AG09309 (cell line): ENCODE measurements at places on chromosomes 11 and 22.

GRCh38 chr11:63491240-63491587 is 247 bp upstream of the PLAAT5 start:
- no peak for DNase-seq

- DNase-seq, result no peak
These were observed 11.2 kb upstream of the PIK3C2A start for GRCh38 chr11:17219016-17219415.

DNA sequence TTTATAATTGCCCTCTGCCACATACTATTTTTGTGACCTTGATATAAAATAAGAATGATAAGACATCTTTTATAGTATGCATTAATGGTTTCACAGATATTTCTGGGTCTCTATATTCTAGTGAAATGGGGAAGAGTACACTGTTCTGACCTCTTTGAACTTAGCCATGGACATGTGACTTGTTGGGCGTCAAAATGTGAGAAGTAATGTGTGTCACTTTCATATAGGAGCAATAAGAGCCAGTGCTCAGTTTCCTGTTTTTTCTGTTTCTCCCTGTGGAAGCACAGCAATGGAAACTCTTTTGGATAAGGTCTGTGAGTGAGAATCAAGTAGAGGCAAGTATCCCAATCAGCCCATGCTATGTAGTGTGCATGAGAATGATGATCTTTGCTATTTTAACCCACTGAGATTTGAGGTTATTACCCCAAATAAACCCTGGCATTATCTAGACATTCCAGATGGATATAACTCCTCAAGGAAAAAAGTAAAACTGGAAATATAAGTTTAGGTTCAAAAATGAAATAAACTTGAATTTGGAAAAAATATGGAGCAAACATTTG is 60.7 kb downstream of the RAB38 start:
- DNase-seq, result no peak

GRCh38 chr22:48192920-48193319 is 1430.5 kb downstream of the TBC1D22A start:
- DNase-seq, result no peak

- no peak for DNase-seq
These were observed 1.2 kb upstream of the DRG1 start for GRCh38 chr22:31398231-31398630.

GRCh38 chr11:3162410-3163240 is 2.5 kb downstream of the OSBPL5 start:
- no peak for DNase-seq

- DNase-seq, result peak; percentile 27
These were observed 81.6 kb downstream of the CCDC81 start for GRCh38 chr11:86456075-86456939.

- DNase-seq, result no peak
These were observed 38.2 kb upstream of the ALX4 start for GRCh38 chr11:44348114-44348513.

DNA sequence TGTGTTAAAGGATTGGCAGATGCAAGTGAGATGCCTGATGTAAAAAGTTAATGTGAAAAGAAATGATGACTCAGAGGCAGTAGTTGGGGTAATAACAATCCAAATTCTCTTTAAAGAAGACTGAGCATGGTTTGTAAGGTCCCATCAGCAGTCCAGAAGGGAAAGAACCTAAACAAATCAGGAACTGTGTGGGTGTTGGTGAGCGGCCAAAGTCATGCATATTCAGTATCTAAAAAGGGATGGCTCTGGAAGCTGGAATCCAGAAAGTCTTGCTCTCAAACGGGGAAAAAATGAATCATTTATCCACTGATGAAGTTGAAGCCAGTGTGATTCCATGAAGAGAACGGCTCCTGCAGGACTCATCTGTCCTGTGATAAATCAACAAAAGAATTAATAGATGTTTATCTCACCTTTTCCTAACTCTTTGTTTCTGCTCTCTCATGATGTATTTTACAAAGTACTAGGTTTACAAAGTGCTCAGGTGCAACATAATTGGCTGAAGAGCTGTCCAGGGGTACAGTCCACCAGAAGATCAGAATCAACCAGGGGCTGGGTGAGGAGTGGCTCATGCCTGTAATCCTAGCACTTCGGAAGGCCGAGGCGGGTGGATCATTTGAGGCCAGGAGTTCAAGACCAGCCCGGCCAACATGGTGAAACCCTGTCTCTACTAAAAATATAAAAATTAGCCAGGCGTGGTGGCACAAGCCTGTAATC is 20.5 kb upstream of the SORL1-AS1 start:
- DNase-seq, result peak; percentile 13

DNA sequence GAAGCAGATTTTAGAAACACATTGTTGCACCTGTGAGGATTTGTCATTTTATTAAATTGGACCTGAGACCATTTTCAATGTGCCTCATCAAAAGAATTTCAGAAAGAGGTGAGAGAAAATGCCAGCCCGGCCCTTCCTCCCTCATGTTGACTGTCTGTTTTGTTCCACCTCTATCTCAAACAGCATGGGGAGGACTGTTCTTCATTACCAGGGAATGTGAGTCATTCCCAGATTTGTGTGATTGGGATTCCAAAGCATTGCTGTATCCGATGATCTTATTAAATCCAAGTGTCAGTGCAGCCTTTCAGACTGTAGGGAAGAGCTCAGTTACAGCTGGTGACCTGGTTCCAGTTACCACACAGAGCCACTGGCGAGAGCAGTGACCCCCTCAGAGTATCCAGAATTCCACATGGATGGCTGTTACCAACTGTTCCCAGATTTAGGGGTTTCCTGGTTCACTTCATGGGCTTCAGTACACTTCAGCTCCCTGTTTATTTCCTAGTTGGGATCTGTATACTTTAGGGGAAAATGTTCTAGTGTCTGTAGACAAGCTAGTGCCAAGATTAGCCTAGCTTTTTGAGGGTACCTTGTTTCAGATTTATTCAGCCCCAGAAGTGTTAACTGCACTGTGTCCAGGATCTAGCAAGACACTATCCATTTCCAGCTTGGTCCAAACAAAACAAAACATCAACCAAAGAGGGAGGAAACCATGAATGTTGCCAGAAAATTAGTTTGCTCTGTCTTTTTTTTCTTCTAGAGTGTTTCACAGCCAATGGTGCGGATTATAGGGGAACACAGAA is 20.9 kb downstream of the KREMEN1 start:
- no peak for DNase-seq

GRCh38 chr22:48919851-48920589 is 907.7 kb downstream of the BRD1 start:
- no peak for DNase-seq

DNA sequence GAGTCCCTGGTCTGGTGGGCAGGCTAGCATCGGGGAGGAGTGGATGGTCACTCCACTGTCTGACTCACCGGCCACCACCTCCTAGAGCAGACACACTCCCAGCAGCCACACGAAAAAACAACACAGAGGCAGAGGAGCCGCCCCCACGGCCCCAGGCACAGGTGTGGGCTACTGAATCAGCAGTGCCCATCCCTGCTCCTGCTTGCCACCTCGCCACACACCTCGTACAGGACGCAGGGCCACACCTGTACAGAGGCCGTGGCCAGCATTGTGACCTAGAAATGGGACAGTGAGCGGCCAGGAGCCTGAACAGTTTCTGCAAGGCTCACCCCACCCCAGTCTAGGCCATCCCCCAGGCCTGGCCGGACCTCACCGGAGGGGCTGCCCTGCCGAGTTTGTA is 14.0 kb downstream of the TRIM29 start:
- DNase-seq, result no peak

GRCh38 chr11:86548271-86548917 is 124.0 kb downstream of the ME3 start:
- no peak for DNase-seq

GRCh38 chr11:44816761-44817160 is 90.0 kb downstream of the TSPAN18 start:
- DNase-seq, result no peak

GRCh38 chr11:34819740-34820482 is 96.3 kb downstream of the APIP start:
- DNase-seq, result no peak

- DNase-seq, result no peak
These were observed 67.4 kb downstream of the SCN3B start for GRCh38 chr11:123587044-123587443.

DNA sequence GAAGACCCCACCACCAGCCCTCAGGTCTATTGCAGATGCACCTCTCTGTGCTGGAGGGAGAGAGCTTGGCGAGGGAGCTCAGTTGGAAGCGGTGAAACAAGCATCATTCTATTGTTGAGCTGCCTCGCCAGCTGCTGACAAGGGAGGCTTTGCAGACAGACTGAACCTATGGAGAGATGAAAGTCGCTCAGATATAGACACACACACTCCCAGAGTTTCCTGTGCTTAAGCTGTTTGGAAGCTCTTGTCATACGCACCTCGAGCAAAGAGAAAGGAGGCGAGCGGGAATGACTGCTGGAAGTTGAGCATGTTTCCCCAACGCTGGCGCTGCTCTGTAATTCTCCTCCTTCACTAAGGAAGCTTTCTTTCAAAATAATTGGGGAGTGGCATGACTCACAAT is 126.1 kb downstream of the TRIM29 start:
- no peak for DNase-seq

DNA sequence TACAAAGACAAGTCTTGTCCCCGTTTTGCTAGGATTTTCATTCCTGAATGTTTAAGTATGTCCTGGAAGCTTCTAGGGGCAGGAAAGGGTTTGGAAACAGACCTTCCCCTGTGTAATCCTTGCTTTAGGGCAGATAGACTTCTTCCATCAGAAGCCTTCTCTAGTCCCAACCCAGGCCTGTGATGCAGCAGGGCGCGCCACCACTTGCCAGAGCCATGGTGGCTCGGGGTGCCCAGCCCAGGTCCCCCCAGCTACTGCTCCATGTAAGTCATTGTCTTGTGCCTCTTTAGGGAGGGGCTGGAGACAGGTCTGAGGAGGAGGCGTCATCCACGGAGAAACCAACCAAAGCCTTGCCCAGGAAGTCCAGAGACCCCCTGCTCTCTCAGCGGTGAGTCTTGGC is 4.3 kb downstream of the NOL12 start:
- no peak for DNase-seq

GRCh38 chr22:45242778-45243191 is 2.1 kb upstream of the KIAA0930 start:
- DNase-seq, result no peak

- no peak for DNase-seq
These were observed at the start of gene MCAM for GRCh38 chr11:119316729-119317591. Gene MCAM, minus strand, starts transcription at chr11:119317130. Its CDS starts 29 bp downstream, at chr11:119317101.

DNA sequence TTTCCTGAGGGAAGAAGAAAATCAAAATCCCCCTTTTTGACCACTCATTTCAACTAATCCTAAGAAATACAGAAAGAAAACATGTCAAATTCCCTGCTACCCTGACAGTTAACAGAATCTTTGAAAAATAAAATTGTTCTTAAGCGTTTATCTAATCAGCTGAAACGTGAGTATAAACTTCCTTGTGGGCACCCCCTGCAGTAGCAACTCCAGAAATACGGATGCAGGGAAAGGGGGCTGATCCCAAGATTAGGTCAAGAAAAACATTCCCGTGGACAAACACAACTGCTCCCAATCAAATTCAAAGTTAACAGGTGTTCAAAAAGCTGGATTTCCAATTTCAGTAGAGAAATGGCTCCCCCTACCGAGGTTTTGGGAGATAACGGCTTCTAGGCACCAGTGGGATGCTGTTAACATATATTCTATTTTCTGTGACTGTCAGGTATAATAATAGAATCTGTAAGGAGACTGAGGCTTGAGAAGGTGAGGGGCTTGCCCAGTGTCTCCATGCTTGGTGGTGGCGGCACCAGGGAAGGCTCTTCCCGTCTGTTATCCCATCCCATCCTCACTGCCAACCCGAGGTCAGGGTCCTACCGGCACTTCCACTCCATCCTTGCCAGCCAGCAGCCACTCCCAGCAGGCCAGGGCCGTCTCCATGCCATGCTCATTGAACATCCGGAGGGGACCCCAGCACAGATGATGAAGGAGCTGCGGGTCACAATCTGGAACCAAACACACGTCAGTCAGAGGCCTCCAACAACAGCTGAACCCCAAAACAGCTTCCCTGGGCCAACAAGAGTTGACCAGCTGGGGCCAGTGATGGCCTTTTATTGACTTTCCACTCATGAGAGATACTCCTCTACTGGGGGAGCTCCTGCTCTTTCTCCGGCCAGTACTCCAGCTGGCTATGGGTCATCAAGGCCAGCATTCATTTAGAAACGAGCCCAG is 32.0 kb upstream of the SERPIND1 start:
- no peak for DNase-seq

- DNase-seq, result no peak
These were observed 50.3 kb downstream of the LARGE1 start for GRCh38 chr22:33869946-33870345.

DNA sequence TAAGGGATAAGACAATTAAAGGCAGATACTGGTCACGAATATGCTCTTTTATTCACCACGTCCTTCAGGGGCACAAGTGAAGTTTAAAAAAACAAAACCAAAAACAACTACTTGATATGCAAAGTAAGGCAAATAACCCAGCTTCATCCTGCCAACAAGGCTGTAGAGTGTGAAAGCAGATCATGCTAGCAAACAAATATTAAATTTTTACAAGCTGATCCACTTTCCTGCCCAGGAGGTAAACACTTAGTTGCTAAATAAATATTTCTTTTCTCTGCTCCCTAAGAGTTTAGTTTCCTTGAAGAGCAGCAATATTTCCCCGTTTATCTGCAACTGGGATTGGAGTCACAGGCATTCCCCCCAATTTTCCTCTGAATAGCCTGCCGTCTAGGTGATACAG is 300.2 kb downstream of the LARGE1 start:
- DNase-seq, result no peak

DNA sequence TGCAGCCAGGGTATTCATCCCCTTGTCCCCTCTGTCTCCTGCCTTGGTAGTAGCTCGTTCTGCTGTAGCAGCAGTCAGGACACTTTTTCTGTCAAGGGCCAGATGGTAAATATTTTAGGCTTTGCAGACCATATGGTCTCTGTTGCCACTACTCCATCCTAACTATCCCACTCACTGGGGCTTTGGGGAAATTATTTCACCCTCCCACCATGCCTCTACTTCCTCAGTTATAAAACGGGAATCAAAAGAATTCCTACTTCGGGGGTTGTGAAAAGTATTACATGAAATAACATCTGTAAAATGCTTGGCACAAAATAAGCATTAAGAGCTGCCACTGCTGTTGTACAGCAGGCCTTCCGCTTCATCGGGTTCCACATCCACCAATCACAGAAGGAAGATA is 89.9 kb upstream of the LDLRAD3 start:
- no peak for DNase-seq

DNA sequence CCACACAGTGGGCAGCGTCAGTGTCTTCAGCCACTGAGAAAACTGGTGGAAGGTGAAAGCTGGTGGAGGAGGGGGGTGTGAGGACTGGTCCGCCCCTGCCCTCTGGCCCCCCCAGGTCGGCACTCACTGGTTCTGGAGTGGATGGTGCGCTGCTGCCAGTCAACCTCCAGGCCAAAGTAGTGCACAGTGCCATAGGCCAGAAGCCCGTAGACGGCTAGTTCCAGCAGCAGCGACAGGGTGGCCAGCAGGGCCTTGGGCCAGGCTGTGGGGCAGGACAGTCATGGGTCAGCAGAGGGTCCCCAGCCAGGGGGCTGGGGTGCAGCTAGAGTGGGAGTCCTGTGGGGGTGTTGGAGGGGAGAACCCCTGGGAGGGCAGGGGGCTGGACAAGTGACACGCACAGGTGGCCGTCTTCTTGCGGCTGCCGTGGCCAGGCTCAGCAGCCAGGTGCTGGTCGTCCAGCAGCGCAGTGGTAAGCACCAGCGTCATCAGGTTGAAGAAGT is 2.2 kb downstream of the LMF2 start:
- DNase-seq, result no peak
